ENCODE measurements at places on chromosomes 7 and 10.

GRCh38 chr10:46526682-46527038 is 29.8 kb downstream of the GPRIN2 start:
- DNase-seq, result peak; percentile 15

DNA sequence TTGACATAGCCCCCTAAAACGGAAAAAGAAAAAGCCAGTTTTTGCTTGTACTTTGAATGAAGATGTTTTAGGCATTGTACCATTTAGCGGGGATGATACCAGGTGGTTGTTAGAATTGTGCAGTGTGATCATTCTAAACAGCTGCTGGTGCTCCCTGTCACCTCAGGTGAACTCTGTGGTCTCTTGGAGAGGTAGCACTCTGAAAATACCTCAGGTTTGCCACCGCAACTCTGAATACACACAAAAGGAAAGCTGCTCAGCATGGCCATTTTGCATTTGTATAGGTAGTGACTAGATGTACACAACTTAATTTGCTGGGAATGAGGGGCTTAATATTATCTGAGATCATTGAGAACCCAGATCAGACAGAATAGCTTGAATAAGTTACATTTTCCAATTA is 52.6 kb downstream of the PLEKHA8 start:
- no peak for DNase-seq

- no peak for DNase-seq
These were observed 65.8 kb downstream of the MGMT start for GRCh38 chr10:129532838-129533237.

GRCh38 chr10:71661060-71661622 is 58.4 kb downstream of the C10orf105 start:
- DNase-seq, result no peak

- no peak for DNase-seq
These were observed 47.2 kb downstream of the TMEM270 start for GRCh38 chr7:73908123-73908611.

- no peak for DNase-seq
These were observed 27.4 kb downstream of the CCDC6 start for GRCh38 chr10:59878915-59879314.

DNA sequence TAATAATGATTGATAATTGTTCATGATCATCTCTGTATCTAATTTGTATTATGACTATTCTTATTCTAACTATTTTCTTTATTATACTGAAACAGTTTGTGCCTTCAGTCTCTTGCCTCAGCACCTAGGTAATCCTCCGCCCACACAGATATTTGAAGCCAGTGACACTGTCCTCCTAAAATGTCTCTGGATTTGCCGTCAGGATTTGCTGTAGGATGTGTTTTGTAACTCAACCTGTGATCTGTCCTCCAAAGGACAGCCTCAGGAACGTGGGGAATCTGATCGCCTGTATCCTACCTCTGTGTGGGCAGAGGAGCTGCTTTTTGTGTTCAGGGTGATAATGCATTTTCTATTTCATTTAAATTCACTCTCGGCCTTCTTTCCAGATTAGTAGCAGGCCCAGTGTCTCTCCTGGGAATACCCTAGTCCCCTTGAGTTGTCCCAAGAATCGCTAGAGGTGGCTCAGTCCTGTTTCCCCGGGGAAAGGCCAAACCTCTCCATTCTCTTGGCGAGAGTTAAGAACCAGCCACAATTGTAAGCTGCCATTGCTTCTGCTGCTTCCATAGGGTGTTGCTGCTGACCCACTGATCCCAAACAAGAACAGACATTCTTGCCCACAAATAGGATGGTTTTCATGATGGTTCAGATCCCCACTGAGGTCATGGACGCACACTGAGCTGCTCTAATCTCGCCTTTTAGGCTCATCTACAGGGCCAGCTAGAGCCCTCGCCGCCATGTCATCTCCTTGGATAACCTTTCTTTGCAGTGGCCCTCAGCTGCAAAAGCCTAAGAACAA is 136.2 kb upstream of the KCNMA1 start:
- DNase-seq, result no peak

DNA sequence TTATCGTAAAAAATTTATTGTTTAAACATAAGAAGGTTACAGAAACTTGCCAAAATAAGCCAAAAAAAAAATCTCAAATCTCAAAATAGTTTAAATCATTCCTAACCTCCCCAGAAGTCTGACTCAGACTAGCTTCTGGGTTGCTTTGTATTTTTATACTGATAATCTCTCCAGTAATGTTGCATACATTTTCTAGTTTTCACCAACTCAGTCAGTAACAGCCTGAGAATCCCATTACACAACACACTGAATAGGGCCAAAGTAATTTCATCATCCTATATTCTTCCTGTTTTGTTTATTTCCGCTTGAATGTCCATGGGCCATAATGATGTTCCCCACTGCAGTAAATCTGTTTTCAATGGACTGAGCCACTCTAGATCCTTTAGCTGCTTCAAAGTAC is 478.5 kb downstream of the GPAM start:
- DNase-seq, result no peak

DNA sequence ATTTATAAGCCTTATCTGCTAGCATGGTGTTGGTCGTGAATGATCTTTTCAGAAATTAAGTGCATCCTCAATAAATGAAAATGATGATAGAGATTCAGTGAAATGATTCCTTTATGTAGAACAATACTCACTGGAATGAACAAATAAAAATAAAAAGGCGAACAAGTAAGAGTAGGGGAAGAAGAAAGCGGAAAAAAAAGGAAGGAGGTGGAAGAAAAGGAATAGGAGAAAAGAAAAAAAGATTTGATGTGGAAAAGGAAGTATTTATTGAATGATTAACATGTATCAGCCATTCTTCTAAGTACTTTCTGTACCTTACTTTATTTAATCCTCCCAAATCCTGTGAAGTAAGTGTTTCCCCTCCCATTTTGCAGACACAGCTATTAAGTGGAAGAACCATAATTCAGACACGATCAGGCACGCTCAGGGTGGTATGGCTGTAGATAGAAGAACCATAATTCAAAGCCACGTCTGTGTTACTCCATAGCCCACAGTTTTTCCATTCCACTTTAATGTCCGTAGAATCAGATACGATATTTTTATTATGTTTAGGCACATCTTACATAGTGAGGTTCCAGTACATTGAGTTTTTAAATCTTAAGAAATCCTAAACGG is 156.2 kb upstream of the LAMB4 start:
- DNase-seq, result no peak

- DNase-seq, result no peak
These were observed 287.8 kb upstream of the SHH start for GRCh38 chr7:156100086-156100485.

DNA sequence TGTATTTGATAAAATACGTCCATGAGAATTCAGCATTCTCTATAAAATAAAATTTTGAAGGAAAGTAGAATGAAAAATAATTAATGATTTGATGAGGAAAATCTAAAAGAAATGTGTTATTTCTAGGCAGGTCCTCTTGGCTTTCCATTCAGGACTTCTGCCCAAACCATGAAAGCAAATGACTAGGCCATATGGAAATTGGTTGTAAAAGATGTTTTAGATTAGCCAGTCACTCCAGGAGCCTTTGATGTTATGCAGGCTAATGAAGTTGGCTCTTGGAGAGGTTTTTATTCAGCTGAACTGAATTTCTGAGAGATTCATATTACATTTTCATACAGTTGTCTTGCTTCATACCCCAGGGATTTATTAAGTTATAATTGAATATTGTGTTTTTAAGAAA is 452.8 kb downstream of the SDK1 start:
- no peak for DNase-seq

DNA sequence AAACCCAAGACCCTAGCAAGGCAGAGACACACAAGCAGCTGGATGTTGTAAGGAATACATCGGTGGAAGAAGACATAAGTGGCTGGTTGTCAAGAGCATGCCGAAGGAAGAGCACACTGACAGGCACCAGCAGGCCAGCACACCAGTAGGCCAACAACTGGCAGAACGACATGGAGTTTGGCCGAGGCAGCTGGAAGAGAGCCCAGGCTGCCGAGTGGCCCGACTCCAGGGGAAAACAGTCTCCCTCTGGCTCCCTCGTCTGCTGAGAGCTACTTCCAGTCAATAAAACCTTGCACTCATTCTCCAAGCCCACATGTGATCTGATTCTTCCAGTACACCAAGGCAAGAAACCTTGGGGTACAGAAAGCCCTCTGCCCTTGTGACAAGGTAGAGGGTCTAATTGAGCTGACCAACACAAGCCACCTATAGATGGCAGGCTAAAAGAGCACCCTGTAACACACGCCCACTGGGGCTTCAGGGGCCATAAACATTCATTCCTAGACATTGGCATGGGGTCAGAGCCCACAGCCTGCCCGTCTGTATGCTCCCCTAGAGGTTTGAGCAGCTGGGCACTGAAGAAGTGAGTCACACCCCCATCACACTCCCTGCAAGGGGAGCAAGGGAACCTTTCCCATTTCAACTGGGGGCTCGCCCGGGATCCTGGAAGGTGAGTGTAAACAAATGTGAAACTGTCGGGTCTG is 14.7 kb upstream of the TNS3 start:
- DNase-seq, result no peak

DNA sequence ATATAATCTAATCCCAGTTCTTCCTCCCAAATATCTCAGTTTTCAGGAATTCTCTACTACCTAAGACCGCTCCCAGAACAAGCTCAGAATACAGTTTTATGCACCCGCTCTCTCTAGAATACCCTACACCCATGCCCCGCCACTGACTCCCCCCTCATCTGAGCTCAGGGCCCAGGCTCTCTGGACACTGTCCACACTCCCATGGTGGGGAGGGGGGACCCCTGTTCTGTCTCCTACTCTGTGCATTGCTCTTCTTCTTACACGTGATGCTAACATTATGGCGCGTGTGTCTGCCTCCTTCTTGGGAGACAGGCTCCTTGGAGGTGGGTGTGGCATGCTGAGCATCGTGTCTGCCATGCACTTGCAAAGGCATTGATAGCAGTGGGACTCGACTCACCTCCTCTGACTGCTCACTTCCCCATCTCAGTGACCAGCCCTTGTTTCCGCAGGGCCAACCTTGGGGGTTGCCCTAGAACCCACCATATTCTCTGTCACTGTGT is 127.9 kb downstream of the TCERG1L start:
- no peak for DNase-seq

DNA sequence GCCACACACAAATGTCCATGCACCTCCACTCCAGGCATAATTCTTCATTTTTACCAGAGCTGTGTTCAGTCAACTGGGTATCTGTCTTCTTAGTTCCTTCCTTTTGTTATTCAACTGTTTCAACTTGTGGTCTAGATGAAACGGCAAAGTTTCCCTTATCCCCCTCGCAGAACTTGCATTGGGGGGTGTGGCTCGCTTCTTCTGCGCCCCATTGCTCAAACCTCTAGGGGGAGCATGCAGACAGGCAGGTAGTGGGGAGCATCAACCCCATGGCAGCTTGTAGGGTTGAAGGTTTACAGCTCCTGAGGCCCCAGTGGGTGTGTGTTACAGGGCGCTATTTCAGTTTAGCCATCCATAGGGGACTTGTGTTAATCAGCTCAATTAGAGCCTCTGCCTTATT is 38.3 kb upstream of the COBL start:
- DNase-seq, result no peak

- DNase-seq, result no peak
These were observed 26.0 kb upstream of the ZNF735 start for GRCh38 chr7:64180989-64181388.

DNA sequence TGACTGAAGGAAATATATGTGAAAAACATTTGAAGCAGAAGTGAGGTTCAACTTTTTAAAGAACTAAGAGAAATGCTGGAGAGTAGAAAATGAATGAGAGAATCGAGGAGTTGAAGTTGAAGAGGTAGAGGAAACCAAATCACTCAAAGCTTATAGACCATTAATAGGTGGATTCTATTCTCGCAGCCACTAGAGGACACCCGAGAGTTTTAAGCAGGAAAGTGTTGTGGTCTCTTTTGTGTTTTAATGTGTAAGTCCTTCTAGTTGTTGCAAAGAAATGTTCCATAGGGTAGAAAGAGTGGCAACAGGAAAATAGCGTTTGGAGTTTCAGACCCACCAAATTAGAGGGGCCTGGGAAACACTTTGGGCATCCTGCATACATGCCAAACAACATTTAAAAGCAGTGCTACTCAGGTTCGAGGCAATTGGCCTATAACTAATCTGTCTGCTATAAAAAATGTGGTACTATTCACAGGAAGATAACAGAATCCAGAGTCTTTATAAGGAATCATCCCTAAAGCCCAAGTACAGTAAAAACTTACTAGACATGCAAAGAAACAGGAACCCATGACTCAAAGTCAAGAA is 75.3 kb upstream of the TAS2R16 start:
- no peak for DNase-seq

DNA sequence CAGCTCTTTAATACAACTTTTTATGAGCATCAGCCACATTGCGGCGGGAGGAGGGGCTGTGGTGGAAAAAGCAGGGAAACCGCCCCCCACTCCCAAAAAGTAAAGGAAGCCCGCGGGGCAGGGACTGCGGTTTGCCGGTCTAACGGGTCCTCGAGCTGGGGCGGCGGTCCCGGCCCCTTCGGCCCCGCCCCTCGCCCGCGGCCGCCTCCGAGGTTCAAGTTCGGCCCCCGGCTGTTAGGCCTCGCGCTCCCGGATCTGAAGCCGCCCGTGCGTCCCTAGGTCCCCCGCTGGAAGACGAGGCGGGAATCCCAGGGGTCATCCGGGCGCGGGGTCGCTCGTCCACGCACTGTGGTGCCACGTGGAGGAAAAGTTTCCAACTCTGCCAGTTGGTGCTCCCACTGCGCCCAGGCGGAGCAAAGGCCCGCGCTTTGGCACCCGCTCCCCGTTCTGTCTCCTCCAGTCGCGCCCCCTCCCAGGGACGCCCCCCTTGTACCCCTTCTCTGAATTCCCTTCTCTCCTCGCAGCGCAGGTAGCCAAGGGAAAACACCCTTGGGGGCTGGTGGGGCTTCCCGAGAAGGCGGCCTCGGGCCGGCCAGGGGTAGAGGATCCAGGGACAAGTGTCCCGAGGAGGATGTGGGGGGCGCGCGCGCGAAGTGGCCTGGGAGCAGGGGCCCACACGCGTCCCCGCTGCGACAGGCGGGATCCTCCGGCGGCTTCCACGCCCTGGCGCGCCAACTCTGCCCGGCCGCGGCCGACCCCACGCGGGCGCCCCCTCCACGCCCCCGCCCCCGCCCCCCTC is 798 bp upstream of the AUTS2 start:
- DNase-seq, result no peak

DNA sequence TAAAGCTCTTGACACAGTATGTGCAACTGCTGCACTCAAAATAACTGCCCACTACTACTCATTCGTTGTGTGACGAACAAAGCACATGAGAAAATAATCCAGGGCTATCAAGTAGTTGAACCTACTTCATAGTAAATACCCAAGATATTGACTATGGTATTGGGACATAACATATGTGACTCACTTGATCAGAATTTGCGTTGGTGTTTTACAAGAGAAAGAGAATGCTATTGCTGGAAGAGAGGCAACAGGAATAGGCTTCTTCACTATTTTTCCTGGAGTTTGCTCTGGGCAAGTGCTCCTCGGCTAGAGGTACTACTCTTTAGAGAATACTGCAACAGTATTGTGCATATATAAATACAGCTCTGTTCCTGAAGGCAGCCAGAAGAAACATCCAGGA is 2.5 kb downstream of the DGKB start:
- no peak for DNase-seq

DNA sequence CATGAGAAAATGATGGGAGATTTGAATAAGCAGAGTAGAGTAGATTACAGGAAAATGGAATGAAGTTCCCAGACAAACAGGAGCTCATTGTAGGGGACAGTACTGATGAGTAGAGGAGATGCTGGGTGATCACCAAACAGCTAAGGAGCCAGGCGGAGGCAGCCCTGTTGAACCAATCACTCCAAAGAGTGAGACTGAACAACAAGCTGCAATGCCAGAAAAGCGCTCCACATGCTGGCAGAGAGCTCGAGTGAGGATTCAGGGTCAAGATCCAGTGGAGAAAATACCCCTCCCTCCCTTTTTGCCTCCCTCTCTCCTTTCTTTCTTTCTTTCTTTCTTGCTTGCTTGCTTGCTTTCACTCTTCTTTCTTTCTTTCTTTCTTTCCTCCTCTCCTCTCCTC is 133.3 kb downstream of the PFKFB3 start:
- no peak for DNase-seq
